Right ventricle myocardium inferior (tissue), 1 donor: ENCODE measurements at places on chromosomes 6 and 20. TPM values are rescaled to one million over a fixed set of nuclear protein-coding genes. Genes with fewer than 3 reads are reported as not detected.

DNA sequence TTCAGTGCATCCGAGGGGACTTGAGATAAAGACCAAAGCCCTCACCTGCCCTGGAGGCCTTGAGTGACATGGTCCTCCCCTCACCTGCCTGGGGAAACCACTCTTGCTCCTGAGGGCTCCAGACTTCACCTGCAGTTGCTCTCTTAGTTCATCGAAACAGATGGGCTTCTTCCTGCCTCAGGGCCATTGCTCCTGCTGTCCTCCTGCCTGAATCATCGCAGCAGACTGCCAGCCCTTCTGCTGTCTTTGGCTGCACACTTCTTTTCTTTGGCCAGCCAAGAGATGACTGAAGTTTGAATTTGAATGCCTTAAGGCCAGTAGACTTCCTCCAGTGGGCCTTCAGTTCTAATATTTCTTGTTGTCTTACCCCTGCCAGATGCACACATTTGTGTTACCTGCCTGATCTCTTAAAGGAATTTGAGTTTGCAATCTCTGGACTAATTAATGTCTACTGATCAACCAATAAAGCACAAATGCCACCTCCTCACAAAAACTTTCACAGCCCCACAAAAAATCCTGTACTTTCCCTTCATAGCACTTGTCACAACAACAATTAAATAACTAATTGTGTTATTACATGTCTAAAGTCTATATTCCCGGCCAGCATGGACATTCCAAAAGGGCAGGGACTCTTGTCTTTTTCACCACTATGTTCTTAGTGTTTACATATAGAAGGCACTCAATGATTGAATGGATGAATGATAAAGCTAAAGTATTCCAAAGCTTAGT lies 56.7 kb upstream of the SGK1 start:
- no peak for DNase-seq

The NOL7 gene
- 50.7 TPM for total RNA-seq

DNA sequence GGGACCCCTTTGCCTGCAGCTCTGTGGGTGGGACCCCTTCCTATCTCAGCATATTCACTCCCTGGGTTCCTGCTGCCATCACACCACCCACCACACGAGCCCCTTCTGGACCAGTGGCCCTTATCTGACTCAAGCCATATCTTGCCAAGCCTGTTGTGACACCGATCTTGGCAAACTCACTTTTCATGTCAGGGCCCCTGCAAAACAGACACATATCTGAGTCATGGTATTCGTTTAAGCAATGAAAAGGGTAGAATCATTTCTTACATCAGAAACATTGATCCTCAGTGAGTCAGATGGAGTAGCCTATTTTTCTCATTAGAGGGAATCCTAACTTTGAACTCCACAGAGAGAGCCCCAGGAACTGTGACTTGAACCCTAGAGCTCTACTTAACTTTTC lies 10.6 kb downstream of the RAET1E start:
- DNase-seq: no peak

The UBR2 gene
- 31.3 TPM for total RNA-seq

- no peak for DNase-seq
Observed at GRCh38 chr20:48703511-48704219, 124.1 kb downstream of the PREX1 start.

GRCh38 chr6:37665304-37665703 lies 32.4 kb downstream of the MDGA1 start:
- DNase-seq: no peak

The TFAP2B gene
- total RNA-seq: 0.03 TPM

DNA sequence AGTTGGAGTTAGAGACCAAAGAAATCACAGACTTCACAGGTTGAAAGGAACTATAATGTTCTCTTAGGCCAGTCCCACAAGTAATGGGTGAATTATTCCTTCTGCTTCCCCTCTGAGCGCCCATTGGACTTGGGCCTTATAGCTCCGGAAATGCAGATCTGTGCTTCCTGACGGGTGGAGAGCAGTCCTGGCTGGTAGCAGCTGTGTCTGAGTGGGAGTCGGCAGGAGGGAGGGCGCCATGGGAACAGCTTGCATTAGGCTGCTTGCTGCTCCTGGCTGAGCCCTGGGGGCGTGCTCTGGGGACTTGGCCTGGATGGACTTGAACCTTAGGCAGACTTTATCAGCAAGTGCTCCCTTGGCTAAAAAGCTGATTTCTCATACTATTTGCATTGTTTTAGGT lies 18.4 kb upstream of the NUP153 start:
- no peak for DNase-seq
